Diencephalon (tissue), 1 donor: ENCODE measurements at places on chromosomes 13 and 19. TPM values are rescaled to one million over a fixed set of nuclear protein-coding genes. Genes with fewer than 3 reads are reported as not detected.

CPAMD8 gene
- total RNA-seq, result 8.5 TPM

LRG1 gene
- 0.23 TPM for total RNA-seq

KLK12 gene
- not detected for total RNA-seq

TICAM1 gene
- 1.6 TPM for total RNA-seq

ZNF525 gene
- 20.5 TPM for total RNA-seq

ACER1 gene
- not detected for total RNA-seq

MYPOP gene
- 1.4 TPM for total RNA-seq

NCAN gene
- 241 TPM for total RNA-seq

SHISA7 gene
- 4.6 TPM for total RNA-seq

CLEC4G gene
- total RNA-seq, result 0.92 TPM

NXNL1 gene
- total RNA-seq, result not detected

OVOL3 gene
- not detected for total RNA-seq

FARP1 gene
- 94.3 TPM for total RNA-seq

EDNRB gene
- 169 TPM for total RNA-seq

PTOV1 gene
- total RNA-seq, result 113 TPM

LAIR1 gene
- 2.8 TPM for total RNA-seq

ZNRF4 gene
- not detected for total RNA-seq

MEIS3 gene
- total RNA-seq, result 76.4 TPM

CNMD gene
- 6.0 TPM for total RNA-seq

CYP2S1 gene
- total RNA-seq, result 3.2 TPM

ZGLP1 gene
- total RNA-seq, result 1.6 TPM

CERS1 gene
- 48.9 TPM for total RNA-seq

CRB3 gene
- 1.6 TPM for total RNA-seq

ZNF534 gene
- total RNA-seq, result 2.8 TPM

GAPDHS gene
- not detected for total RNA-seq

TTYH1 gene
- total RNA-seq, result 191 TPM

HRC gene
- total RNA-seq, result 1.4 TPM

CABP5 gene
- not detected for total RNA-seq

ZNF66 gene
- total RNA-seq, result 13.4 TPM

NLRP5 gene
- total RNA-seq, result under 0.01 TPM

ZNF470 gene
- total RNA-seq, result 21.9 TPM

NOVA2 gene
- 15.9 TPM for total RNA-seq

RAB3A gene
- total RNA-seq, result 72.0 TPM

PTH2 gene
- not detected for total RNA-seq

SIGLECL1 gene
- not detected for total RNA-seq

CEACAM4 gene
- not detected for total RNA-seq

ELSPBP1 gene
- not detected for total RNA-seq

TMEM190 gene
- not detected for total RNA-seq

CGB3 gene
- total RNA-seq, result not detected

GPC6 gene
- total RNA-seq, result 19.8 TPM

GRWD1 gene
- 11.8 TPM for total RNA-seq

IL12RB1 gene
- total RNA-seq, result 0.69 TPM

CLN5 gene
- total RNA-seq, result 26.5 TPM

CBY2 gene
- not detected for total RNA-seq

TEX29 gene
- not detected for total RNA-seq

SLC7A9 gene
- 0.69 TPM for total RNA-seq
